ENCODE measurements at places on chromosomes 16 and 17.

DNA sequence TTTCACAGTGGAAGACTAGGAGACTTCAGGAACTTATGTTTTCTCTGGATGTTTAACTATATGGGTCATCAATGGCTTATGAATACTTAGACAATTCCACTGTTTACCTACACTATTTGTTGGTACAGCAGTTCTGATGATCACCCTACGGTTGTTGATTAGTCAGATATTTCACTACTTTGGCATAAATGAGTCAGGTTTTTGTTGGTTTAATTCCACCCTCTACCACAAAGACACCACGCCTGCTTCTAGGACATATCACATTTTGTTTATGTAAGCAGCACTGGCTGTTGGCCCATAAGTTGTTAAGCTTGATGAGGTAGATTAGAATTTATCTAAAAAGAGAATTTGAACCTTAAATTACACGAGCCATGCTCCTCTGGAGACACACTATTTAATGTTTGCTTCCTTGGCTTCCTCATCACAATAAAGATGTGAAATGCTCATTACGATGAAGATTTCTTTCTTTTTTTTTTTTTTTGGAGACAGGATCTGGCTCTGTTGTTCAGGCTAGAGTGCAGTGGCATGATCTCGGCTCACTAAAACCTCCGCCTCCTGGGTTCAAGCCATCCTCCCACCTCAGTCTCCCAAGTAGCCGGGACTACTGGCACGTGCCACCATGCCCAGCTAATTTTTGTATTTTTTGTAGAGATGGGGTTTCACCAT lies 4.3 kb downstream of the GDE1 start:
- no peak for DNase-seq

DNA sequence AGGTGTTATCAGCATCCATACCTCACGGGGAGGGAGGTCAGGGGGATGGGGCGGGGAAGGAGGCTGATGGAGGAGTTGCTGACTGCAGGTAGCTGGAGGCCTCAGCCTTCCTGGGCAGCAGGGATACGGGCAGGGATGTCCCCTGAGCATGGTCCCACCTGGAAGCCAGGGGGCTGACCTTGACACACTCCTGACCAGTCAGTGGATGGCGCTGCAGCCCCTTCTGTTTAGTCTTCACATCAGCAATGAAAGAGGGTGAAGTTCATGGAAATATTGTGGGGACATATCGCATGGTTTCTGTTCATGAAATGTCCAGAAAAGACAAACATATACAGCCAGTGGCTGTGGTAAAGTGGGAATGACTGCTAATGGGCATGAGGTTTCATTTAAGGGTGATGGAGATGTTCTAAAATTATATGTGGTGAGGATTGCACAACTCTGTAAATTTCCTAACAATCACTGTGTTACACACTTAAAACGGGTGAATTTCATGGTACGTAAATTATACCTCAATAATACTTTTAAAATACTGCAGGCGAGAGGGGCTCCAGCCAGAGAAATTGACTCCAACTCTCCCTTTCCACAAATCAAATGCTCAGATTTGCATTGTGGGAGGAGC lies 489.6 kb downstream of the CDH13 start:
- DNase-seq, result no peak

GRCh38 chr17:43915559-43915958 lies 8.2 kb upstream of the MPP2 start:
- DNase-seq, result no peak

DNA sequence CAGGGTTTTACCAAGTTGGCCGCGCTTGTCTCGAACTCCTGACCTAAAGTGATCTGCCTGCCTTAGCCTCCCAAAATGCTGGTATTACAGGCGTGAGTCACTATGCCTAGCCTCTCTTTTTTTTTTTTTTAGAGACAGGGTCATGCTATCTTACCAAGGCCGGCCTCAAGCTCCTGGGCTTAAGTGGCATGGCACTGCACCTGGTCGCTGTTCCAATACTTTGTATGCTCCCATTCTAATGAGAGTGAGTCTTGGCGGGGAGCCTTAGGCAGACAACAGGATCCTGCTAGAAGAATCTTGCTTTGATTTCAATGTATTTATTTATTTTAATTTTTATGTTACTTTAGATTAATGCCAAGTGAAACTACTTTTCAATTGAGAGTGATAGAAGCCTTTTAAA lies 21.9 kb downstream of the TOM1L2 start:
- no peak for DNase-seq

DNA sequence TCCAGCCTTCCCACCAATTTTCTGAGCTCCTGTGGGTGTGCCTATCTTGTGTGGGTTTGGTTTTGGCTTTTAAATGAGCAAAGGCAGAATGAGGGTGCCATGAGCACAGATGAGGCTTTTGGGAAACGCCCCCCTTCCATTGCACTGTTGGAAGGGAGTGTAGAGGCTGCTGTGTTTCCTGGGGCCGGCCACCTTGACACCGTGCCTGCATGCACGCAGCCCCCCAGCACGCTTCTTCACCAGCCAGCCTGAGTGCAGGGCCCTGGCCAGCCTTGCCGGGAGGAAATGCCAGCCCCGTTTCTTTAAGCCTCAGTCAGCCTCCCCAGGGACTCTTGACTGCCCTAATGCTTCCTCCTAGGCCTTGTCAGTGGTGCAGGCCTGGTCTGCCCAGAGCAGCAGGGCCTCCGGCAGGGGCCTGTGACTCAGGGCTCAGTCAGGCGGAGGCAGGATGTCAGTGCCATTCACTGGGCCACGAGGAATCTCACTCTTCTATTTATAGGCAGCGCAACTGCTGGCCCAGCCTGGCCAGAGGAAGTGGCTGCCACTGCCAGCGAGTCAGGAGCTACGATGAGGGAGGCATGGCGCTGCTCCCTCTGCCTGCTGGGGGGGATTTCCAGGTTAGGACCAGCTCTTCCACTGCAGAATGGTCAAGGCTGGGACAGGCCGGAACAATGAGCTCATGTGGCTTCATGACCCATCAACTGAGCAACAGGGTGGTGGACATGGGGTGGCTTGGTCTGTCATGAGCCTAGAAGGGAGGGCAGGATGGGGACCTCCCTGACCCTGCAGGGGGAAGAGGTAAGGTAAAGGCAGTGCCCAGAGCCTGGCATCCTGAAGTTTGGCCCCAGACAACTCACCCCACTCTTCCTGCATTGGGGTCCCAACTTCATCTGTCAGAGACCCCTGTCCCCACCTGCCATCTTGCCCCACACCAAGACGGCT lies 205.2 kb downstream of the RAB11FIP4 start:
- DNase-seq, result no peak

DNA sequence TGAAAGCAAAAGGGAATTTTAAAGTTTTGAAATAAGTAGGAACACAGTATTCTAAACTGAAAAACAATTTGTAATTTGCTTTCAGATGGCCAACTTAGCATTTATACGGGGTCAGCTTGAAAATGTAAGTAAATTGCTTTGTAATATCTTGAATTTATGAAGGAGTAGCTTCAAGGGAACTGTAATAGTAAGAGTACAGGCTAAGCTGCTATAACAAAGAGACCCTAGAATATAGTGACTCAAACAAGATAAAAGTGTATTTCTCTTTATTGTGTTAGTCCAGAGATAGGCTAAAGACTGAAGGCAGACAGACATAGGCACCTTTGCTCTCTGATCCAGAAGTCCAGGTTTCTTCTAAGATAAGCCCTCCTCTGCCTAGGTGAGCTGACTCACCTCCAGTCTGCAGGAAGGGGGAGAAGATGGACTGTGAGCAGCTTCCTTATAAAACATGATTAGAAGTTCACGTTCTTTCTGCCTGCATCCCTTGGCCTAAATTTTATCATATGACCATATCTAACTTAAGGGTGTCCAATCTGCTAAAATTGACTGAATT lies 3.2 kb downstream of the TTC19 start:
- no peak for DNase-seq

GRCh38 chr17:66438101-66438500 lies 135.7 kb downstream of the PRKCA start:
- no peak for DNase-seq

Measured in stimulated activated CD8-positive, alpha-beta memory T cell treated with anti-CD3 and anti-CD28 coated beads, Interleukin-7, amount 100 ng/mL, for 1 hour (primary cell).